ENCODE measurements at places on chromosomes 3 and 15.

DNA sequence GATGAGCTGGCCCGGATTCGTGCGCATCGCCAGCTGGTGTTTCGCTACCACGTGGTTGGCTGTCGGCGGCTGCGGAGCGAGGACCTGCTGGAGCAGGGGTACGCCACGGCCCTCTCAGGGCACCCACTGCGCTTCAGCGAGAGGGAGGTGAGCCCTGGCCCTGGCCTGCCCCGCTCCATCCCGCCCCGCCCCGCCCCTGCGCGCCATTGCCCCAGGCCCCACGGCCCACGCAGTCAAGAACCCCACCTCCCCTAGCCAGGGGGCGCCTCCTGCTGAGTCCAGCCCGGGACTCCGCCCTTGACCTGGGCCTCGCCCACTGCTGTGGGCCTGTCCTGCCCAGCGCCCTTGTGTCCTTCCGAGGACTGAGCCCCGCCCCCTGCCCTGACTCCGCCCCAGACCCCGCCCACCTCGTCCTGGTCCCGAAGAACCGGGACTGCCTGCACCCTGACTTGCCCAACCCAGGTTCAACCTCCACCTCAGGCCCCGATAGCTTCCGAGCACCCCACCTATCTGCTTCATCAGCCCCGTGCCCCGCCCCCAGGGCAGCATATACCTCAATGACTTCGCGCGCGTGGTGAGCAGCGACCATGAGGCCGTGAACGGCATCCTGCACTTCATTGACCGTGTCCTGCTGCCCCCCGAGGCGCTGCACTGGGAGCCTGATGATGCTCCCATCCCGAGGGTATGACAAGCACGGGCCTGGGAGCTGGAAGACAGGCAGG is 14.8 kb downstream of the NT5DC2 start:
- no peak for DNase-seq

- DNase-seq: no peak
These were observed 19.8 kb upstream of the USP3 start for GRCh38 chr15:63484433-63485186.

DNA sequence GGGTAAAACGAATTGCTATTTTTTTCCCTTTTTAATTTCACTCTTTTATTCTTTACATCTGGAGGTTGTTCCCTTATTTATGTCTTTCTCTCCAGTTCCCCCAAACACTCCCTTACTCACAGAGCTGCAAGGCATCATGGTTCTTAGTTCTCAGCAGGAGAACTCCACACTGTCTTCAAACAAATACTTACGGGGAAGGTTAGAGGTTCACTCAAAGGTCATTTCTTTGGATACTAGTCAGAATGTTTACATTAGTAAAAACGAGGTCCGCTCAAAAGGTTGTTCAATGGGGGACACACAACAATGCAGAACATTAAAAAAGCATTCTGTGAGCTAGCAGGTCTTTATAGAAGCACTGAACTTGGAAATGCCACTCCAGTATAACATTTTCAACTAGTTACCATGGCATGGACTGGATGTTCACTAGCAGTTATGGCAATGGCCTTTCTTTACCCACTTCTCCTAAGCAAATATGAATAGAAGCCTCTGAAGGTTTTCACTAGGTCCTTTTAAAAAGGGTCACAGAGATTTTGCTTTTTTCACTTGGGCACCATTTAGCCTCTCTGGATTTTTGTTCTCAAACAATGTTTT is 201.7 kb downstream of the MEIS2 start:
- no peak for DNase-seq

DNA sequence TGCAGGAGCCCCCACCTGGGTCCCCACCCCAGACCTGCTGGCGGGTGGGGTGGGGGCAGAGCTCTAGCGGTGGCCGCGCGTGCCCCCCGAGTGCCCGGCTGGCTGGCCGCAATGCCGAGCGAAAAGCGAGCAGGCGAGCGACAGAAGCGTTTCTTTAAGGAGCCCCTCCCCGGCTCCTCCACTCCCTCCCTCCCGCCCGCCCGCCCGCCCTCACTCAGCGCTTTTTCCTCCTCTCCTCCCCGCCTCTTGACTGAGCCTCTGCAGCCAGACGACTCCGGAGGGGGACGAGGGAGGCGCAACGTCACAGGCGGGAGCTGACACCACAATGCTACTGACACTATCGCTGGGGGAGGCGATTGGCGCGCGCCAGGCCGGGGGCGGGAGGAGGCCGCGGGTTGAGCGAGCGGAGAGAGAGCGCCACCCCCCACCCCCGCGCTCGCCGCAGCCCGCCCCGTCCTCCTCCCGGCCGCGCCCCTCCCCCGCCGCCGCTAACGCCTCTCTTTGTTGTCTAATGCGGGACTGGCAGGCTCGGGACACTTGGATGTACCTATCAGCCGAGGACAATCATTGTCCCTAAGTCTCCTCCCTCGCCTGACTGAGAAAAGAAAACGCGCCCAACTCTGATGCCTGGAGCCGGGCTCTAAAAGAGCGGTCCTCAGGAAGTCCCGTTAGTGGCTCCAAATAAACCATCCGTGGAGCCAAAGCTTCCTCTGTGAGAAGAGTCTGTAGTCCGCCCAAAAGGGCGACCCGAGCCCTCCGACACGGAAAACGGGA is at the start of gene MEX3B:
Gene MEX3B (minus strand): TSS at position 127 of the 774 bp plus-strand sequence. CDS start 313 bp downstream, outside the sequence.
- DNase-seq: peak; percentile 69

DNA sequence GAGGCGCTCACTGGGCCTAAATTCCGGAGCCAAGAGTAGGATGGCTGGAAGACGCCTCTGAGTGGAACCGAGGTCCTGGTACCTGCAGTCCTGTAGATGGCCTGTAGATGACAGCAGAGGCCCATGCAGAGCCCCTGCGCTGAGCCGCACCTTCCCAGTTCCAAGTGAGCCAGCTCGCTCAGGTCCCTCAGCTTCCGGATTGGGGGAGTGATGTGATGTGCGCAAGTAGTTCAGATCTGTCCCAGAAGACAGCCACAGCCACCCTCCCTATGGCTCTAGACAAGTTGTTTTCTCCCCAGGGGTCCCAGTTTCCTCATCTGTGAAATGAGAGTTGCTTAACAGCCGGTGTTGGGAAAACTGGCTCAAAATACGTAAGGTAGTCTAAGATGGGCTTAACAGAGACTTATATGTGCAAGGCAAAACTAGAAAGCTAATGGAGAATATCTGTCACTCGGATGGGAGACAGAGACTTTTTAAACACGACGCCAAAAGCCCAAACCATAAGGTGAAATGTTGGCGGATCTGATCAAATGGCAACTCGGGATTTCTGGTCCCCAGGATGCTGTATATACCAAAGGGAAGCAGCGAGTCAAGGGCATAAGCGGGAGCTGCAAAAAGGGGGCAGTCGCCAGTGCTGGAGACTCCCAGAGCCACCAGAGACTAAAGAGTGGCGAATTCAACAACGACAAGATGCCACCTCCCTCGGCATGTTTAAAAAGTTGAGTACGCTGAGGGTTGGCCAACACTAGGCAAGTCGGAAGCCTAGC is 765 bp upstream of the MAPKAPK3 start:
- DNase-seq: peak; percentile 70
